ENCODE measurements at places on chromosomes 1 and 21.

DNA sequence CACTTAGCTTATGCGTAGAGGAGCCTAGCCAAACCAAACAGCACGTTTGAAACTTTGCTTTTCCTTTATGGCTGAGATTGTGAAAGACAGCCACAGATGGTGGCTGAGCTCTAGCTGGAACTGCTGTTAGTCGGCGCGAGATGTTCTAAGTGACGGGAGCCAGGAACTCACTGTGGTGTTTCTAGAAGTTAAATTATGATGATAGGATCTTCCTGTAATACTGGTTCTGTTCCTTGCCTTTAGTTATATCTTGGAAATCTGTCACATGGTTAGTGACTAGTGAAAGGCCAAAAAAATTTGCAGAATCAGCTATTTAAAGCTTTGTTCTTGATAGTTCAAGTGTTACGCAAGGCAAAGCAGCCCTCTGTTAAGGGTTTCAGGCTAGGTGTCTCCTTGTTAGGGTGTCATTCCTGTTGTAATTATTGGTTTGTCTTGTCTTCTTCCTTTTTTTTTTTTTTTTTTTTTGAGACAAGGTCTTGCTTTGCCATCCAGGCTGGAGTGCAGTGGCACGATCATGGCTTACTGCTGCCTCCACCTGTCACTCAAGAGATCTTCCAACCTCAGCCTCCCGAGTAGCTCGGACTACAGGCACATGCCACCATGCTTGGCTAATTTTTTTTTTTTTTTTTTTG is 22.6 kb downstream of the AK4 start:
- DNase-seq: no peak

DNA sequence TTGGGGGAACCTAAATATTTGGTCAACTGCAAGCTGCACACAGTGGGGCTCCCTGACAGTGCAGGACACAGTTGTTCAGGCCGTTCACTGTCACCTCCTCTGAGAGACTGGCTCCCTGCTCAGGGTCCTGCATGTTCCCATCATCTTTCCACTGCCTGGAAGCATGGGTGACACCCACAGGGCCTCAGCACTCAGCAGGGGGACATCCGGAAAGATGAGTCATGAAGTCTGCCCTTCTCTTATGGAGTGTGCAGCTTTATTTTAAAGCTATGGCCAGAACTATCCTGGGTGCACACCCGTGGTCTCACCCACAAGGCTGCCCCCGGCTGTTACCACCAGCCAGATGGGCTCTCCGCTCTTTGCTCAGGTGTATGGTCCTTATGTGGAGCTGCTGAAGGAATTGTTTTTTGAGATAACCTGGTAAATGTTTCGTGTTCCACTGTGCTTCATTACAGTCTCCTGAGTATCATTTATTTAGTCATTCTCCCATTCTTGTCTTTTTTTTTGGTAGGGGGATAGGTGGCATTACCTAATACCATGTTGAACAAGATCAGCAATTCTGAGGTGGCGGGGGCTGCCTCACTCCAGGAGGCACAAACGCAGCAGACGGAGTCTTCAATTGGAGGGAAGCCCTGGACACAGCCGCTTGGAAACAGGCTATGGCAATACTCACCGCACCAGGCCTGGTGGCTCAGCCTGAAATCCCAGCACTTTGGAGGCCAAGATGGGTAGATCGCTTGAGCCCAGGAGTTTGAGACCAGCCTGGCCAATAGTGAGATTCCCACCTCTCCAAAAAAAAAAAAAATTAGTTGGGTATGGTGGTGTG is 14.3 kb downstream of the TRIM11 start:
- no peak for DNase-seq

DNA sequence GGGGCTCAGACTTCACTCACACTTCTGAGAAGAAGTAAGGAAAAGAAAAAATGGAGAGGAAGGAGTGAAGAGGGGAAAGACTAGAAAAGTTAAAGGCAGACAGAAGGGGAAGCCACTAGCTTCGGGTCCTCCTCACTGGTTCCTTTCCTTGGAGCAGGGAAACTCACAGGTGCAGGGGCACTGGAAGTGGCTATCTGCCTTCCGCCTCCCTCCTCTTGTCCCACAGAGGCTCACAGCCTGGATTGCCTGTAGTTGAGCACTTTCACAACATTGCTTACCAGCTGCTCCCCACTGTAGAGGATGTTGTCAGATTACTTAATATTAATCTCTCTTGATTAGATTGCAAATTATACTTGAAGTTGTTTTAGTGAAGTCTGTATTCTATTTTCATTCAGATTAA is 21.6 kb upstream of the ABCA4 start:
- no peak for DNase-seq

DNA sequence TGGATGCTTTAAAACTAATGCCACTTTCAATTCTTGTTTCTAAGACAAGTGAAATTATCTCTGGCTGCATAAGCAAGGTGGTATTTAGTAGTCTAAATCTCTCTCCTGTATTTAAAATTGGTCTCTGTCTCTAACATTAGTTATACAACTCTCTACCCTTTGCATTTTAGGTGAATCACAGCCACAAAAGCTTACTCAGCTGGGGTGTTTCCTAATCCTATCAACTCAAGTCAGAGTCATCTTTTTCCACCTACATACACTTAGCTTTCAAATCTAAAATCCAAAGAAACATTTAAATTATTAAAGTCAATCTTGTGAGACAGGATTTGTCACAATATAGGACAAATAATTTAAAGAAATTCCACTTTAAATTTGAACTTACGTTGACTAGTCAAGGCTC is 255.1 kb upstream of the CXADR start:
- no peak for DNase-seq

DNA sequence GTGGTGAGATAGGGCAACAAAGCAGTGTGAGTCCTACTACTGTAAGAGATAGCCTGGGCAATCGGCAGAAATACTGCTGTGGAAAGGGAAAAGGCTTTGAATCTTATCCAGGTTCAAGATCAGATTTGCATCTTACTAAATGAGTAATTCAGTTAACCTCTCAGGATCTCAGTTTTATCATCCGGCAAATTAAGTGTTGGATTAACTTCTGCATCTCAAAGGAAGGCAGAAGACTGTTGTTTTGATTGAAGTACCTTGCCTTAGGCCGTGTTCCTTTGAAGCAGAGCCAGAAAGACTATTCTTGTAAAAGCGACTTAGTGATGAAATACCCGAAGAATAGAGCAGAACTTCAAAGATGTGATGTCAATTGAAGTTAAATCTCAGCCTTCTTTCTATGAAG is 612.9 kb upstream of the USP24 start:
- no peak for DNase-seq

DNA sequence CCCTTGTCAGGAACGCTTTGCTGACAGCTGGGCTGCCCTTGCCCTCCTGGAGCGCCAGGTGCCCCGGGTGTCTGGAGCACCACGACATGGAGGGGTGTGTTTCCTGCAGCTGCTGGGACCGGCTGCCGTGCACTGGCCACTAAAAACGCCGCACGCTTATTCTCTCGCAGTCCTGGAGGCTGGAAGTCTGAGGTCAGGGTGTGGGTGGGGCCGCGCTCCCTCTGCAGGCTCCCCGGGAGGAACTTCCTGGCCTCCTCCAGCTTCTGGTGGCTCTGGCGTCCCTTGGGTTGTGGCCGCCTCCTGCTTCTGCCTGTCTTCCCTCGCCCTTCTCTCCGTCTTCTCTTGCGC is 28.0 kb upstream of the PLCH2 start:
- no peak for DNase-seq

GRCh38 chr1:211082824-211083223 is 51.1 kb downstream of the KCNH1 start:
- DNase-seq: no peak

DNA sequence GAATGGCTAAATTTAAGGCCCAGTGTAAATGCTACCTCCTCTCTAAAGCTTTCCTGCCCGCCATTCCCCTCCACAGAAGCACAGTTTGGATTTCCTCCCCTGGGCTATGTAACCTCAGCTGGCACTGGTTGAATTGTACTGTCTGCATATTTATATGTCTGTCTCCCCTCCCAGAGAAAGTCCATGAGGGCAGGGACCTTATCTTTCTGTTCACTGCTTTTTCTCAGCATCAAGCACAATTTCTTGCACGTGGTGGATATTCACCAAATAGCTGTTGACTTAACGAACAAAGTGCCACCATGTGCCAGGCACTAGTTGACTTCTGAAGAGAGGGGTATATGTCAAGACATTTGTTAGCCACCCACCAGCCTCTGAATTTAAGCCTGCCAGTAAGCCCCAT is 9.5 kb upstream of the PDIK1L start:
- DNase-seq: no peak

DNA sequence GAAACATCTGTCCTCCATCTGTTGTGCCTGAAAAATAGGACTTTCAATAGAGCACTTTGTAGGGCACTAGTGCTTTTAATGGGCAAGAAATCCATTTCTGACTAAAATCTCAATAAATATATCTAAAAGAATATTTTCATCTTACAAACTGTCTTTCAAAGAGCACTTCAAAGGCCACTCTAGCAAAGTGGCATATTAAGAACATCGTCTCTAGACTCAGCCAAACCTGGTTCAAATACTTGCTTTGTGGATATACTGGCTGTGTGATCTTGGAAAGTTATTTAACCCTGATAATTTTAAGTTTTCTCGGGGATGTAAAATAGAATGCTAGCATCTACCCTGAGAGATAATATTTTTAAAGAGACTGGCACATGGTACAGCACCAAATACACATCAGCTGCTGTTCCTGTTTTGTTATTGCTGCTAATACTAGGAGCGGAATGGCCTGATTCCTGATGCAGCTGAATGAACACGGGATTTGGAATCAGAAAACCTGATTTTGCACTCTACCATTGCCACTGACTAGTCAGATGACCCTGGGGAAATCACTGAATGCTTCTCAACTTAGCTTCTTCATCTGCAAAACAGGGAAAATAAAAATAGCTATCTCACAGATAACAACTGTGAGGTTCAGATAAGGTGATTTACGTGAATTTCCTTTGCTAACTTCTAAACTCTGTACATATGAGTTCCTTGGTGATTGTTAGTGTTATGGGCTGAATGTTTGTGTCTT is 25.2 kb upstream of the LRRC8C start:
- no peak for DNase-seq

DNA sequence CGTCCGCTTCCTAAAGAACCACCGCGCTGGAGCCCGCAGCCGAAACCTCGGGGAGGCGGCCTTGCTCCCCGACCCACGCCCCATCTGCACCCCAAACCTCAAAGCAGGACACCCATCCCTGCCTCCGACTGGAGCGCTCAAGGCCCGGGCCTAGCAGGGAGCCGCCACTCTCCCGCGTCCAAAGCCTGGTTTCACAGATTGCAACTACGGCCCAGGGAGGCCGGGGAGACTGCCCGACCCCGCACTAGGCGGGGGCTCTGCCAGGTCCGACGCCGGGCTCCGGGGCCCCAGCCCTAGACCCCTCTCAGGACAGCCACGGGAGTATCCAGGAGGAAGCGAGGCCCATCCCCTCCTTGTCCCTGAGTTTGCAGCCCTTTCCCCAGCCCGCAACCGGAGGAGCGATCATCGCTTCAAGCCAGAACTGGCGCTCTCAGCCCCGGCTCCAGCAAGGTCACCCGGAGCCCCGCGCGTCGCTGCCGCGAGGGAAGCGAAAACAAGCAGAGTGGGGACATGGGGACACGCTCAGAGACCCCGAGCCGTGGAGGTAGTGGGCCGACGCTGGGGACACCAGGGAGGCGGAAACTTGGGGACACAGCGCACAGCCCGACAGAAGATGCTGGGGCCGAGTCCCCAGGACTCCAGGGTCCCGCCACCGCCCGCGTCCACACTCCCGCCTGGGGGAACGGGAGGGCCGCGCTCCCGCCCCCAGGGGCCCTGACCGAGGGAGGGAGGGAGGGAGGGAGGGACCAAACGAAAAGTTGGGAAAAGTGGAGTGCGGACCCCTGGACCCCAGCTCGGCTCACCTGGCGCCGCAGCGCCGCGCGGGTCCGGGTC is 433 bp downstream of the TMEM200B start:
- no peak for DNase-seq

DNA sequence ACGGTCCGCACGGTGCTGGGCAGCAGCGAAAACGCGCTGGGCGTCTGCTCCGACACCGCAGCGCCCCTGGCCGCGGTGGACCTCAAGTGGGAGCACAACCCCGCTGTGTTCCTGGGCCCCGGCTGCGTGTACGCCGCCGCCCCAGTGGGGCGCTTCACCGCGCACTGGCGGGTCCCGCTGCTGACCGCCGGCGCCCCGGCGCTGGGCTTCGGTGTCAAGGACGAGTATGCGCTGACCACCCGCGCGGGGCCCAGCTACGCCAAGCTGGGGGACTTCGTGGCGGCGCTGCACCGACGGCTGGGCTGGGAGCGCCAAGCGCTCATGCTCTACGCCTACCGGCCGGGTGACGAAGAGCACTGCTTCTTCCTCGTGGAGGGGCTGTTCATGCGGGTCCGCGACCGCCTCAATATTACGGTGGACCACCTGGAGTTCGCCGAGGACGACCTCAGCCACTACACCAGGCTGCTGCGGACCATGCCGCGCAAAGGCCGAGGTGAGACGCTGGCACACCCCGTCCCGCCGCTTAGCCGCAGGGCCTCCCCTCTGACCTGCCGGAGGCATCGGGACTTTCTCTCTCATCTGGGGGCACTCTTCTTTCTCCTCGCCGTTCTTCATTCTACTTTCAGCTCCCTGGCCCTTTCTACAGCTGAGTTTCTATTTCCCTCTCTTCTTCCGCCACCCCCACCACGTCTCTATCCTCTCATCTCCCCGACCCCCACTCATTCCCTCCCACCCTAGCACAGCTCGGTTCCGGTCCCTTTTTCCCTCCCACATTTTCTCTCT is 1.0 kb downstream of the NPR1 start:
- DNase-seq: no peak

DNA sequence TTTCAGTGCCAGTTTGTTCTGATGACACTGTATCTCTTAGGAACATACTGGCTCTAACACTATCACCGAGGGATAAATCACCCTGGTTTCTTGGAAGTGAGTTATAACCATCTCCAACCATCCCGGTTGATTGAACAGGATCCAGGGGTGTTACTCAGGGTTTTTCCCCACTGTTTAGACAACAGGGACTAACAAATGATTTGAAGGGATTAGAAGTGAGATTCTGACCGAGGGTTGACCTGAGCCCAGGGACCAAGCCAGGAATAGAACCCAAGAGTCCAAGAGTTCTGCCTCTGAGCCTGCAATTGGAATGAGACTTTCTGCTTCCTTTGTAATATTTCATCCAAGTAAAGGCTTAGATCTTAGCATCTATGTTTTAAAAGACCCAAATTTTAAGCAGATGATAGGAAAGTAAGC is 154.0 kb downstream of the DHRS3 start:
- DNase-seq: no peak

GRCh38 chr1:35544976-35545375 is 12.2 kb downstream of the KIAA0319L start:
- no peak for DNase-seq

GRCh38 chr1:31244326-31244725 is 4.6 kb upstream of the NKAIN1 start:
- no peak for DNase-seq

DNA sequence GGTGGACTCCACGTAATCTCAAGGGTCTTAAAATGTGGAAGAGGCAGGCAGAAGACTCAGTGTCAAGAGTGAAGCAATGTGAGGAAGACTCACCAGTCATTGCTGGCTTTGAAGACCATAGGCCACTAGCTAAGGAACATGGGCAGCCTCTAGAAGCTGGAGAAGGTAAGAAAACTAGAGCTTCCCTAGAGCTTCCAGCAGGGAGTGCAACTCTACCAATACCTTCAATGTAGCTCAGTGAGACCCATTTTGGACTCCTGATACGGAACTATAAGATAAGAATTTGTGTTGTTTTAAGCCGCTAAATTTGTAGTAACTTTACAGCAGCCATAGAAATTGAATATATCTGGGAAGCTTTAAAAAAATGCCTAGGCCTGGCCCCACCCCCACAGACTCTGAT is 18.9 kb downstream of the METTL13 start:
- no peak for DNase-seq

Data from esophagus squamous epithelium (tissue), 5 donors.